ENCODE measurements at places on chromosomes 2 and 18.

DNA sequence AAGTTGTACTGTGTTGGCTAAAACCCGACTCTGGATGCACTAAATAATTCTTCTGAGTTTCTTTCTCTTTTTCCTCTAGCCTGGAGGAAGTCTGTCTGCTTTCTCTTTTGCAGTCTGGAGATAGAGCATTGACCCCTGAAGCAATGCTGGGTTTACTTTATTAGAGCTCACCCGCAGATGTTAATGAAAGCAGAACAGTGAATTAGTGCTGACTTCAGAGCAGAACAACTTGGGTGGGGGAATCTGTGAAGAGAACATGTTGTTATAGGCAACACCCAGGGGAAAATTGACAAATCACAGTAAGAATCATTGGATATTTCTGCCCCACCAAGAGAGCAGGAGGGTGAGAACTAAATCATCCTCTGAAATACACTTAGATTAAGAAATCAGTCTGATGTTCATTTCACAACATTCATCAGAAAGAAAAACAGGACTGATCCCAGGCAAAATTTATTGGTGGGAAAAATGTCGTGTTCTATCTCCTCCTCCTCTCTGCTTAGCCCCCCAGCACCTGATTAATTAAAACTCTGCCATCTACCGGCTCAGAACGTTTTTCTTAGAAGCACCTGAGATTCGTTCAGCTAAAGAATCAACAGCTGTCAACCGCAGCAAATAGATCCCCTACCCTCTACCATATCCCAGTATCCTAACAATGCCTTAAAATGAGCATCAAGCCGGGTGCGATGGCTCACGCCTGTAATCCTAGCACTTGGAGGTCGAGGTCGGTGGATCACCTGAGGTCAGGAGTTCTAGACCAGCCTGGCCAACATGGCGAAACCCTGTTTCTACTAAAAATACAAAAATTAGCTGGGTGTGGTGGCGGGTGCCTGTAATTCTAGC, 165.1 kb downstream of the FMNL2 start:
- DNase-seq, result no peak

DNA sequence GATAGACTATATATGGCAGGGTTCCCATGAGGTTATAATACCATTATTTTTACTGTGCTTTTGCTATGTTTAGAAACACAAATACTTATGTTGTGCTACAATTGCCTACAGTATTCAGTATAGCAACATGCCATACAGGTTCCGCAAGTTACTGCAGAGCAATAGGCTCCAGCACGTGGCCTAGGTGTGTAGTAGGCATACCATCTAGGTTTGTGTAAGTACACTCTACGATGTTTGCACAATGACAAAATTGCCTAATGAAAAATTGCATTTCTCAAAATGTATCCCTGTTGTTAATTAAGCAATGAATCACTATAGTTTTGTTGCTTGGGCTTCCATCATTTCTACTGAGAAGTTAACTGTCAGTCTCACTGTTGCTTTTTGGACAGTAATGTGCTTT, 9.8 kb downstream of the CD302 start:
- no peak for DNase-seq

DNA sequence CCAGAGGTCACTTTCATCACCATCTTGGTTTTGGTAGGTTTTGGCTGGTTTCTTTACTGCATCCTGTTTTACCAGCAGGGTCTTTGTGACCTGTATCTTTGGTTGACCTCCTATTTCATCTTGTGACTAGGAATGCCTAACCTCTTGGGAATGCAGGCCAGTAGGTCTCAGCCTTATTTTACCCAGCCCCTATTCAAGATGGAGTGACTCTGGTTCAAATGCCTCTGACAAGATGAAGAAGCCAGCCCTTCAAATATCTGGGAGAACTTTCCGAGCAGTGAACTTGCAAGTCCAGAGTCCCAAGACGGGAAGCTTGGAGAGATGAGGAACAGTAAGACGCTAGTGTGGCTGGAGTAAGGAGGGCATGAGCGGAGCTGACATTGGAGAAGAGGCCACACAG, 28.6 kb downstream of the PROKR1 start:
- no peak for DNase-seq

DNA sequence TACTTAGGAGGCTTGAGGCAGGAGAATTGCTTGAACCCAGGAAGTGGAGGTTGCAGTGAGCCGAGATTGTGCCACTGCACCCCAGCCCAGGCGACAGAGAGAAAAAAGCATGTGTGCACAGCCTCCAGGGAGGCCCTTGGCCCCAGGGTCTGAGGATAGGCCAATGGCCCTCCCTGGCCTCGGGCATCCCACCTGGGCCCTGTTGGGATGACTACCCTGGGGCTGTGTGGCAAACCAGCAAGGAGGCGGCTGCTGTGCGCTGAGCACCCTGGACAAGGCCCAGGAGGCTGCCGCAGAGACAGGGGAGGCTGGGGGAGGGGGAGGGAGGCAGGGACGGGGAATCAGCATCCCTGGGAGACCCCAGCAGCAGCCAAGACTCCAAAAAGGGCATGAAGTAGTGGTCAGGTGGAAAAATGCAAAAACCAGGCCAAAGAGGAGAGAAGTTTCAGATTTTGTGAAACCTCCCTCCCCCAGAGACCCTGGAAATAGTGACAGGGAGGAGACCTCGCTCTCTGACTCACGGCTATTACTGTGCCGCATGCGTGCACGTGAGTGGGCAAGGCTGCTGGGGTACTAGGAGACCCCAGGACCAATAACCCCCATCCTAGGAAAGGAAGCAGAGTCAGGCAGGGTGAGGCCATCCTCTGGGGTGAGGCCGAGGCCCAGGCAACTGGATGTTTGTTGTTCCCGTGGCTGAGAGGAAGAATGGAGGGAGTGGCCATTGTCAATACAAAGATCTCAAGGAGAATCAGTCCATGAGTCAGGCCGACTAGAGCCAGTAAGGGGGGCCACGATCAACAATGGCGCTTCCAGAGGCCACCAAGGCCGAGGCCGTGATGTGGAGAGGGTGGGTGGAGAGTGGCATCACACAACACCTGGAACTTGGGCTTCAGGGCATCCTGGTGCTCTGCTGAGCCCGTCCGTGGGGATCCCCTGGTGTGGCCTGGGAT, 16.0 kb upstream of the B3GNT7 start:
- no peak for DNase-seq

- DNase-seq, result no peak
Observed at GRCh38 chr2:149017116-149017985, 21.1 kb upstream of the LYPD6B start.

- DNase-seq, result no peak
Observed at GRCh38 chr2:26574900-26575560, 66.1 kb downstream of the CIB4 start.

- DNase-seq, result no peak
Observed at GRCh38 chr2:153195342-153195741, 283.2 kb downstream of the RPRM start.

DNA sequence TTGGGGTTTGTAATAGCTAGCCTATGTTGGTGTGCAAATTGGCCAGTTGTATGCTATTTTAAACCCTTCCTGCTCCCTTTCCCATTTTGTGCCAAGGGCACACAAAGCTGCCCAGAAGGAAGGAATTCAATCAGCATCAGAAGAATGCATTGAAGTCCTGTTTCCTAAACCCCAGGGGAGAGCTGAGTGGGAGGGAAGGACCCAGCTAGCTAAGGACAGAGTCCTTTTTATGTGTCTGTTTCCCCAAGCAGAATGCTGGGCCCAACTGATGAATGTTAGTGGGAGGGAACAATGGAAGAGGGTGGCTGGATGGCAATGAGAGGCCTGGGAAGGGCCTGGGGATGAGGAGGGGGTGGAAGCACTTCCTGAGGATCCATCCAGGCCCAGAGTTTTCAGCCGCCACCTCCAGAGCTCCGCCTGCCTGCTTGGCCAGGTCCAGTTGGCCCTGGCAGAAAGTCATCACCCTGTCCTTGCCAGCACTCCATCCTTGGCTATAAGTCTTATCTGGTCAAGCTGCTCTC, 32.7 kb downstream of the MEX3C start:
- peak; percentile 35 for DNase-seq

GRCh38 chr2:134771313-134771801, 52.6 kb upstream of the TMEM163 start:
- DNase-seq, result no peak

DNA sequence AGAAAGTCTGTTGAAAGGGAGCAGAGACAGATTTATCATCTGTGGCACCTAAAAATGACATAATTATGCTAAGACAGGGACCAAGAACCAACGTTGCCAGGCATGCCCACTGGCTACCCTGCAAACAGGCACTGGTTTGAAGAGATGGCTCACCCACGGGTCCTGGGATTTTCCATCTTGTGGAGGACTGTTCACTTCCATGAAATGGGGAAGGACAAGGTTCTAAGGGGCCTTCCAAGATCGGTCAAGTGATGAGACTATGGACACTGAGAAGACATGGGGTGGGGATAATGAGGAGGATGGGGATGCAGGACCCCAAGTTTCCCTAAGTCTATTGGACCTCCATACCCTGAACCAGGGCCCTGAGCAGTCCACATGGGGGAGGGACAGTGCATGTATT, 18.9 kb downstream of the LGALSL start:
- DNase-seq, result no peak

GRCh38 chr2:231530099-231531011, at the start of gene NMUR1:
Gene NMUR1, minus strand, starts transcription at chr2:231530445. Its CDS starts 84 bp downstream, at chr2:231530361.
- DNase-seq, result no peak

- no peak for DNase-seq
Observed at GRCh38 chr2:38185012-38185491, 109.1 kb upstream of the CYP1B1 start.

GRCh38 chr2:201523506-201523905, 72.0 kb downstream of the STRADB start:
- DNase-seq, result no peak

GRCh38 chr18:50662775-50663383, 103.0 kb downstream of the MAPK4 start:
- DNase-seq, result no peak

DNA sequence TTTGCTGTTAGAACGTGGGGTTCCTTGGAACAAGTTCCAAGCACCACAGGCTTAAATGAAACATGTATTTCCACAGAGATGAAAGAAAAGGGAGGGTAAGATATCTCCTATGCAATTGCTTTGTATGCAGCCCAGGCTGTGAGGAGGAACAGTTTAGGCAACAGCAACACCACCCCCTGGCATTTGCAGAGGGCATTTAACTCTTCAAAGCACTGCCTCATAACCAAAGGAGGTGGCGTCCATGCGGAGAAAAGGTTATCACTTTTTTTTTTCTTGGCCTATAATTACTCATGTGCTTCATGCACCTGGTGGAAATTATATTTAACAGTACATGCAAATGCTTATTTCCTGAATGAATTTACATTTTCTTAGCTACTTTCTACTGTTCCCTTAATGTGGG, 286.0 kb downstream of the LPIN1 start:
- DNase-seq, result no peak

GRCh38 chr2:101089942-101090799, 61.0 kb downstream of the TBC1D8 start:
- no peak for DNase-seq

DNA sequence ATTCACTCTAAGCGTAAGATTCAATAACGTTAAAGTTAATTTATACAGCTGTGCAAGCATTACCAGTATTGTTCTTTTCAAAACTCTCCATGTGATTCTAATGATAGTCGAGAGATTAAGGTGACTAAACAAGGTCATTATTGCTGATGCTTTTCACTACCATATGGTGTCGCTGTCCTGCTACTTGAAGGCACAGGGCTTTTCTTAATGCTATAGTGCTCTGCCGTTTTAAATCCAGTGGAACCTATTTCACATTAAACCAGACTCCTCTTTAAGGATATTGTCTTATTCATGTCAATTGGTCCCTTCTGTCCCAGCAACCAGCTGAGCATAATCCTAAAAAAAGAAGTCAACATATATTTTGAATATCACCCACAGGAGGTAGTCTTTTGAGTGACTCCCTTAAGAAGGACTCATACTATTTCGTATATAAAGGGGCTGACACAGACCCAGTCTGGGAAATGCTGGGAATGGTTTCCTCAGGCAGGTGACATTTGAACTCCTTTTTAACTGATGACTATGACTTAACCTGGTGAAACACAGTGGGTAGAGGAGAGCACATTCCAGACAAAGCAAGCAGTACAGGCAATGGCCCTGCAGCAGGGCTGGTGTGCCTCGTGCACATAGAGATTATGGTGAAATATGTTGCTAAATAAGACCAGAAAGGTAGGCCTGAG, 53.9 kb upstream of the CYTIP start:
- no peak for DNase-seq

- no peak for DNase-seq
Observed at GRCh38 chr2:207782238-207783030, 12.7 kb upstream of the FZD5 start.

GRCh38 chr2:126663184-126663963, 7.4 kb downstream of the GYPC start:
- no peak for DNase-seq

- no peak for DNase-seq
Observed at GRCh38 chr2:172572981-172573380, 17.1 kb downstream of the PDK1 start.

GRCh38 chr2:162925595-162925994, 87.0 kb upstream of the KCNH7 start:
- no peak for DNase-seq

DNA sequence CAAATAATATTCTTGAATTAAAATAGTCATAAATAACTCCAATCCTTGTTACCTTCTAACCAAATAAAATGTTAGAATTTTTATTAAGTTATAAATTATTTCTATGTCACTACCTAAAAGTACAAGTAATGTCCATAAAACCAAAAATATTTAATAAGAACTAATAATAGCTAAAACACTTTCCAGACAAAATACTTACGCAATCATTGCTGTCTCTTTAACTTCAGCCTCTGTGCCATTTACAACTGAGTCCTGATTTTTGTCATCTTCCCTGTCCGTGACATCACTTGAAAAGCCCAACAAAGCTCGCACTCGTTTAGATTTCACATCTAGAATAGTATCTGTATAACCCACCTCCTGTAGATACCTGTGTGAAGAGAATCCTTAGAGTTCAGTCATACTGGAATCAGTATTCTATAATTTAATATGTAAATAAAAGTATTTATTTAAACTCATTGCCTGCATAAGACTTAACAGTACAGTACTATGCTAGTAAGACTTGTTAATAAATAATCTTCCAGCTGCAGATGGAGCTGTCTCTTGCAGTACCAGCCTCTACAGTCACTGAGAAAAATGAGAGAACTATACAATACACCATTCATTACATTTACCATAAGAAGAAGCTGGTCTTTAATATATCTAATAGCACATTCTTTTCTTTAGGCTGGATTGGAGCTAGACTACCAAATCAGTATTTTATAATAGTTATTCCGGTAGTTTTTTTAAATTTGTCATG, 63.8 kb downstream of the STRN start:
- DNase-seq, result no peak

- no peak for DNase-seq
Observed at GRCh38 chr2:144125751-144126150, 394.2 kb downstream of the ZEB2 start.

GRCh38 chr18:8912348-8913326, 189.9 kb upstream of the NDUFV2 start:
- DNase-seq, result no peak

Measured in iPS DF 19.7 (cell line).